LoVo (cell line): ENCODE measurements at places on chromosomes 1 and 21.
A peak's percentile ranks its signal among the peaks of the same experiment; 100 is the strongest.

DNA sequence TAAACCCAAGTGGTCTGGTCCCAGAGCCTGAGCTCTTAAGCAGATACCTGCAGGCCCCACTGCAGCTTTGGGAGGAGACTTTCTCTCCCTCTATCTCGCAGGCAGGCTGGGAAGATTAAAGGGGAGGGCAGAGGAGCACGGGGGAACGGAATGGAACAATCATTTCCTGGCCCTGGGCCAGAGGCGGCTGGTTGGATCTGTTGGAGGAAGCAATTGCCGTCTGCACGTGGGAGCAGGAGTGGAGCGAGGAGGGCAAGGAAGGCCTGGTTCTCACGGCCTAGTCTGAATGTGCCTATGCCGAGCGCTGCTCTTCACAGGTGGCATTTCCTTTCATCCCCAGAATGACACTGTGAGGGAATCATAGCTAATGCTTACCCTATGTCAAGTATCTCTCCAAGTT, 23.7 kb downstream of the NKAIN1 start:
- no peak for DNase-seq

- no peak for DNase-seq
Observed at GRCh38 chr1:37734629-37735591, 30.0 kb downstream of the EPHA10 start.

DNA sequence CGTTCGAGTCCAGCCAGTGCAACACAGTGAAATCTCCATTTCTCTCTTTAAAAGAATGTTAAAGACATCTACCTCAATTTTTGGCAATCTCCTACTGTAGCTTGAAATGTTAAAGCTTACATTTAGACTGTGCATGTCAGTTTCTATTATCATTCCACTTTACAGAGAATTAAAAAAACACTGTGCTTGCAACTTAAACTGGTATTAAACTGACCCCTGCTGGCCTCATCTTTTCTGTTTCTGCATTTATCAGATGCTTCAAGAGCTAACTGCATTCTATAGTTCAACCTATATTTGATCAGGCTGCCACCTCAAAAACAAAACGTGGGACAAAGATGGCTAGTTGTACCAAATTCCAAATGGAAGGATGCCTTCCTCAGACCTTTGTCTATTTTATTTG, 226.5 kb downstream of the SMYD3 start:
- DNase-seq = no peak

GRCh38 chr1:63269571-63269970, 52.8 kb upstream of the FOXD3 start:
- DNase-seq = no peak

DNA sequence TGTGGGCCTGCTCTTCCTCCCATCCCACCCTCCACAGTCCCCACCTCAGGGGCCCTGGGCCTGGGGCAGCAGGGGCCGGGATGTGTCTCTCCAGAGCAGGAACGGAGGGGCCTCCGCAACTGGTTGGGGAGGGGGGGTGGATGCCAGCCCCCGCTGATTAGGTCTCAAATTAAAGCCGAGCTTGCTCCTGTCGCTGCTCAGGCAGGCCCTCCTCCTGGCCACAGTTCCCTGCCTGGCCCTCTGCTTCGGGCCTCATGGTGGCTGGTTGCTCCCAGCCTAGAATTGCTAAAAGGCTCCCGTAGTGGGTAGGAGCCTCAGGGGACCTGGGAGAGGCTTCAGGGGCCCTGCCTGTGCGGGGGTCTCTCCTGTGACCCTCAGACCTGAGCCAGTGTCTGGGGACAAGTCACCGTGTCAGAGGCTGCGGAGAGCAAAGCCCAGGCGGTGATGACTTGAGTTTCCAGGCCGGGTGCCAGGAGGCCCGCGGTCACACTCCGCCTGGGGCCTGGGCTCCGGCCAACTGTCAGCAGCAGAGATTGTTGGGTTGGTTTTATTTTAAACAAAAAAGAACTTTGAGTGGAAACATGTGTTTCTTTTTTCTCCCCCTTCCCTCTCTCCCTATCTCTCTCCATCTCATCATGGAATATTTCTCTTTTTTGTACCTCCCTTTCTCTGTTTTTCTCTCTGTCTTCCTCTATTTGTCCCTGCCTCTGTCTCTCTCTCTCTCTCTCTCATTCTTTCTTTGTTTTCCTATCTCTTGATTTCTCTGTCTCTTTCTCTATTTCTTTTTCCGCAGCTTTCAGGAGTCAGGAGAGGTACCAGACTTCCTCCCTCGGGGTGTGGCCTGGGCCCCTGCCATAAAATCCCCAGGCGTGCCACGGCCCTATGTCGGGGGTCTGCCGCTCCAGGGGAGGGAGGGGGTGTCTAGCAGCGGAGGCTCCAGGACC, 20.0 kb upstream of the EPHA2 start:
- DNase-seq = peak; percentile 85
